Right ventricle myocardium superior (tissue), 1 donor: ENCODE measurements at places on chromosomes 11 and 22. TPM values are rescaled to one million over a fixed set of nuclear protein-coding genes. Genes with fewer than 3 reads are reported as not detected.

- DNase-seq, result no peak
Observed at GRCh38 chr11:28981381-28981780, 873.2 kb downstream of the METTL15 start.

- DNase-seq, result no peak
Observed at GRCh38 chr11:30321321-30321720, 1.6 kb upstream of the ARL14EP start.

GRCh38 chr11:100756559-100756958, 69.5 kb downstream of the ARHGAP42 start:
- DNase-seq, result no peak

DNA sequence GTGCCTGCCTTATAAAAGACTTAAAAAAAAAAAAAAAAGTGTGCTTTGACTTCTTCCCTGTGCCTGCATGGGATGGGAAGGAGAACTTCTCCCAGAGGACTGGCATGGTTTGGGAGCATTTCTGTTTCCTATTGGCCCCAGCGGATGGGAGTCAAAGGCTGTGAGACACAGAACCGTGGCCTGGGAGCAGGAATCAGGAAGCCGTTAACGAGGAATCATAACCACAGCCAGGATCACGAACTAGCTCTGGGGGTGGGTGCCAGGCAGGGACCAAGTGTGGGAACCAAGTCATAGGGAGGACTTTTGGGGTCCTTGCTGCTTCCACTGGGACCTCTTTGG, 526 bp downstream of the C1QTNF6 start:
- DNase-seq, result peak; percentile 49

DNA sequence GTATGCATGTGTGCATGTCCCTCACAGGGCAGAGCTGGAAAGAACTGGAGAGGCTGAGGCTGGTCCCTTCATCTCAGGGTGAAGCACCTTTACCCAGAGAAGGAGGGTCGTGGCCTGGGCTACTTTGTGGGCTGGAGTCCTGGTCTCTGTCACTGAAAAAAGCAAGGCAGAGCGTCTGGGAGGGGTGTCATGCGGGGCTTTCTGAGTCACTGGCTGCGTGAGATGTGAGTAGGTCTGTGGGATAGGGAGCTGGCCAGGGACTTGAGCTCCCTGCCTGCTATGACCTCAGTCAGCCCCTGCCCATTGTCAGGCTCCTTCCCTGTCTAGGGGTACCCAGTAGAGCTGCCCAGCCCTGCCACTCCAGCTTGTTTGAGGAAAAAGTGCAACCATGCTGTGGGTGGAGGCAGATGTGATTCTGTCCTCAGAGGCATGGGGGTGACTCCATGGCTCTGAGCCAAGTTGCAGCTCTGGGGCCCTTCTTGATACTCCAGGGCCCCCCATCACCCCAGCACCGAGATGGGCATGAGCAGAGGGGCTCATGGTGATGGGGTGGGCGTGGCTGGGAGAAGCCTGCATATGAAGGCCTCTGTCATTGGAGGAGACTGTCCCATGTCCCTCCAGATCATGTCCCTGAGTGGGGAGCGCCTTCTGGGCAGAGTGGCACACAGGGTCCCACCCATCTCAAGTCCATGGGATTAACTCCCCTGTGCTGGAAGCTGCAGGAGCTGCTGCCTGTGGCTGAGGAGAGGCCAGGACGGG, 27.8 kb downstream of the KCNQ1 start:
- no peak for DNase-seq

DNA sequence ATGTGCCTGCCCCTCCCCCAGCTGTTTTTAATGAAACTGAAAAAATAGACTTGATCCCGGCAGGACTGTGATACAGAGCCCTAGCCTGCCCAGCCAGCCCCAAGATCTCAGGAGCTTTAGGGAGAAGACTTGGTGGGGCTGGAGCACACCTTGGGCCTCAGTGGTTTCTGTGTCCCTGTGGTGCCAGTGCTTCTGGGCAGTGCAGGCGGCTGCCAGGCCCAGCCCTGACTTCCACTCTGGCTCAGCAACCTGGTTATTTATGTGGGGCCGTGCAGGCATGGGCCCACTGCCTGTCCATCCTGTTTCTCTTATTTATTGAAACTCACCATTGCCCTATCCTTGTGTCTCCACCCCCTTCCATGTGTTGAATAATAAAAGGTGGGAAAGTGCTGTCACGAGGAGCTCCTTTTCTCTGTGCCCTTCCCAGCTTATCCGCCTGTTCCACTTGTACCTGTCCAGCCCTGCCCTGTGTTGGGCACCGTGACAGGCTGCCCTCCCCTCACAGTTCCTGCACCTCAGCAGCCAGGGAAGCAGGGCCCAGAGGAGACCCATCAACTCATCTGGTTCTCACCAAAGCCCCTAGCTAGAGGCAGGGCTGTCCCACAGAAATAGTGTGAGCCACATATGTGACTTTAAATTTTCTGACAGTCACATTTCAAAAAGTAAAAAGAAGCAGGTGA, 20.2 kb downstream of the RELT start:
- DNase-seq, result no peak

- DNase-seq, result no peak
Observed at GRCh38 chr11:18393581-18394274, 635 bp upstream of the LDHA start.

GRCh38 chr11:43987384-43988039, 45.1 kb downstream of the C11orf96 start:
- DNase-seq, result peak; percentile 95

TRIM48 gene
- total RNA-seq, result not detected

DNA sequence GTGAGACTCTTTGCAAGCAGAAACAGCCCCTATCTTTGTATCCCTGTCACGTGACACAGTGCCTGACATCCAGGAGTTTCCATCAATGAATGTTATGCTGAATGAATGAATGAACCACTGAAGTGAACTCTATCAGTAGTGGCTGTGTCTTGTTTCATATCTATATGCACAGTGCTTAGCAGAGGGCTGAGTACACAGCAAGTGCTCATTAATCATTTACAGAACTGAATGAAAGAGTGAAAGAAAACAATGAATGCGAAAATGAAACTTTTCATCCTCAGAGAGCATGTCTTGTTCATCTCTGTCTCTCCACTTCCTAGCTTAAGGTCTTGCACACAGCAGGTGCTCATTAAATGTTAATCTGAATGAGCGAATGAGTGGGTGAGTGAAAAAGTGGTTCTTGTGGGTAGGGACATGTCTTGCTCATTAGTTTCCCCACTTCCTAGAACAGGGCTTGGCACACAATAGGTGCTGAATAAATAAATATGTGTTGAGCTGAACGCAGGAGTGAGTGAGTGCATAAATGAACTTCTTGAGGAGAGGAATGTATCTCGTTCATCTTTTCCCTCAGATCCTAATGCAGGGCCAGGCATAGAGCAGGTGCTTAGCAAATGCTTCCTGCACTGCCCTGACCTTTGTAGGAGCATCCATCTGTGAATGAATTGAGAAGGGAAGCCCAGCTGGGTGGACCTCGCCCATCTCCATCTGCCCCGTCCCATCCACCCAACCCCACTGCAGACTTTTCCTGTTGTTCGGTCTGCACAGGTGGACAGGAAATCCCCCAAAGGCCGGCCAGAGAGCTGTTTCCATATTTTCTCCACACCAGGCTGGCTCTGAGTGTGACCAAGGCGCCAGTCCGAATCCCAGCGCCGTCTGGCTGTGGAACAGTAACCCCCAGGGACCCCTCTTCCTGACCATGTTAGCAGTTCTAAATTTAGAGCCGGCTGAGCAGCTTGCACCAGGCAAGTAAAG, 113.4 kb upstream of the CRYBB3 start:
- DNase-seq, result peak; percentile 67

CADM1 gene
- total RNA-seq, result 32.0 TPM

IL18 gene
- total RNA-seq, result 1.9 TPM

GRCh38 chr11:113675565-113675964, 30.5 kb downstream of the TMPRSS5 start:
- no peak for DNase-seq
